ENCODE measurements at places on chromosomes 16 and 17.
A peak's percentile ranks its signal among the peaks of the same experiment; 100 is the strongest.

- DNase-seq, result no peak
These were observed 18.5 kb upstream of the SCNN1B start for GRCh38 chr16:23283571-23283970.

GRCh38 chr17:60743799-60744198 is 66.1 kb downstream of the BCAS3 start:
- no peak for DNase-seq

GRCh38 chr16:68931196-68931595 is 87.9 kb downstream of the TANGO6 start:
- DNase-seq, result no peak

DNA sequence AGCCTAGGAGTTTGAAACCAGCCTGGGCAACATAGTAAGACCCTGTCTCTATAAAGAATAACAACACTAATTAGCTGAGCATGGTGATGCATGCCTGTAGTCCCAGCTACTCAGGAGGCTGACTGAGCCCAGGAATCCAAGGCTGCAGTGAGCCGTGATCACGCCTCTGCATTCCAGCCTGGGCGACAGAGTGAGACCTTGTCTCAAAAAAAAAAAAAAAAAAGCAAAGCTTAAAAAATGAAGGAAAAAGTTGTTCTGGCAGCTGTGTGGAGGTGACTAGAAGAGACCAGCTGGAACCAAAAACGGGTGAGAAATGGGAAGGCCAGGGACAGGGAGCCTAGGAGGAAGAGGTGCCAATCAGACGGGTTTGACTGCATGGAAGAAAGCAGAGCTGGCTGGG is 4.2 kb downstream of the BCL7C start:
- no peak for DNase-seq

DNA sequence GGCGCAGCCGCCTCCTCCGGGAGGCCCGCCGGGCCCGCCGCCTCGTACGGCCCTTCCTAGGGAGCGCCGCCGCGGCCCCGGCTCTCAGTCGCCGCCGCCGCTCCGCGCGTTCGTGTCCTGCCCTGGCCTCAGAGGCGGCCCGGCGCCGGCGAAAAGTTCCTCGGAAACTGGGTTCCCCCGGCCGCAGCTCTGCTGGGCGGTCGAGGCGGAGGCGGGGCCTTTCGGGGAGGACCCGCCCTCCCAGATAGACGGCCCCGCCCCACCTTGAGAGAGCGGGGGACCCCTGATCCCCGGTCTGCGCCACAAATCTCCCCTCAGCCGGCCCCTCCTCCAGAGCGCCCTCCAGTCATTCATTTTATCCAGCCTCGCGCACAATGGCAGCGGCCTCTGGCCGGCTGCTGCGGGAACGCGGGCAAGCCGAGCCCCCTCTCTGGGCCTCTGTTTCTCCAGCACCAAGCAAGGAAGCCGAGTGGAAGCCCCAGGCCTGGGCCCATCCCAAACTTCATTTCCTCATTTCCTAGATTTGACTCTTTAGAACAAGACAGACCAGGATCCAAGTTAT is at the start of gene SREBF1:
TSS of gene SREBF1 (minus strand) at position 169 of the 562 bp plus-strand sequence. CDS start 169 bp downstream, outside the sequence.
- peak; percentile 59 for DNase-seq

DNA sequence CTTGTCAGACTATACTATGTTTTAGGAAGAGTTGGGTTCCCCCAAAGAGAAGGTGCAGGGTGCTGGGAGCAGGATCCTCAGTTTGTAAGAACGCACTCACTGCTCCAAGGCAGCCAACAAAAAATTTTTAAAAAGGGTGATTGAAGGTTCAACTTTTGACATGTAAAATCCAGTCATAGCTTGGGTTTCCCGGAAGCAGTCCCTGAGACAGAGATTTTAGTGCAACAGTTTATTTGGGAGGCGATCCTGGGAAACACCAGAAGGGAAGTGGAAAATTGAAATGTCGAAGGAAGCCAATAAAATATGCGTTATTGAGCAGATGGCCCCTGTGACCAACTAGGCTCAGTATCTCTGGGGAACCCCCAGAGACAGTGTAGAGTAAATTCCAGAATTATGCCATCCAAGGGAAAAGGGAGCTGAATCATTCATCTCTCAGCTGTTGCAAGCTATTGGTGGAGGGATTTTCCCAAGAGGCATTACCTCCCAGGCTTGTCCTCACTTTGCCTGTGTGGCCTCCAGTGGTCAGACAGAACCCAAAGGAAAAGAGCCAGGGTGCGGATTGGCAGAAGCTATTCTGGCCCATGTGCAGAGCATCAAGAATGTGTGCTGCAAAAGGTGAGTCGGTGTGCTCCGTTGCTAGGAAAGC is 72.9 kb downstream of the HS3ST3B1 start:
- no peak for DNase-seq

DNA sequence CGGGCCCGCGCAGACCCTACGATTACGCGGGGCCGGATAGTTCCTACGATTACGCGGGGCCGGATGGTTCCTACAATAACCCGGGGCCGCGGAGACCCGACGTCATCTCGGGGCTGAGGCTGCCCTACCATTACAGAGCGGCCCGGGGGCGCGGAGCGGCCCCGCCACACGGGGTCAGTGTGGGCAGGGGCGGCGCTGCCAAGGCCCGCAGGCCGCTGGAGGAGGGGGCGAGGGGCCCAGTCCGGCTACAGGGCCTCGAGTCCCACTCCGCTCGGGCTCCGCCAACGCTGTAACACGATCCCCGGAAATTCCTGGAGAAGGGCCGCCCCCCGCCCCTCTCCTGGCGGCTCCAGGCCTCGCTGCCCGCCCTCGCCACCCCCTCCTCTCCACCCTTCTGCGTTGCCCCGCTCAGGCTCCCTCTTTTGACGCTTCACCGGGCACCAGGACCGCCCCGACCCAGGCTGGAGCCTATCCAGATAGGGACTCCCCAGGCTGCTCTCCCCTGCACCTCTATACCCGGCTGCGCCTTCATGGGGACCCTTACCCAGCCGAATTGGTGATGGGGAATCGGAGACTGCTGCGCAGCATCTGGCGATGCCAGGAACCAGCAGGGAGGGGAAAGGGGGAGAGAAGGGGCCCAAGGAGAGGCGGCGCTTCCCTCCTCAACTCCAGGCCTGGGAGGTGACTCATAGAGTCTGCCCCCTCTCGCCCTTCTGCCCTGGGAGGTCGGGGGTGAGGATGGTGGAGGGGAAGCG is at the start of gene RAB34:
TSS of gene RAB34 (minus strand) at position 291 of the 755 bp plus-strand sequence. CDS start 602 bp downstream, outside the sequence.
- DNase-seq, result no peak

GRCh38 chr17:74345433-74346241 is 16.0 kb downstream of the BTBD17 start:
- no peak for DNase-seq

DNA sequence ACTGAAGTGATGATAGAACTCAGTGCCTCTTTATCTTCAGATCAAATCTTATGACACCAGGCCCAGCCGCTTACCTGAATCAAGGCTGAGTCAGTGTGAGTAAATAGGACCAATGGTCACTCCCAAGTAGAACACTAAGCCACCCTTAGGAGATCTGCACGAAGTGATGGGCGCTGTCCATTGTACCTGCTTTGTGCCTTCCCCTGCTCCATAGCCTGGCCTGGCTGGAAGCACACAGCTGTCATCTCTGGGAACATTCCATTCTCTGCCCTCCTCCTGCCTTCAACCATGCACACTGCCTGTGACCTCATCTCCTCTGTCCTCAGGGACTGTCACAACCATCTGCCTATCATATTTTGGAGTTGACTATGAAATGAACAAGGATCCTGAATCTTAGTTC is 279.5 kb upstream of the ASIC2 start:
- no peak for DNase-seq

DNA sequence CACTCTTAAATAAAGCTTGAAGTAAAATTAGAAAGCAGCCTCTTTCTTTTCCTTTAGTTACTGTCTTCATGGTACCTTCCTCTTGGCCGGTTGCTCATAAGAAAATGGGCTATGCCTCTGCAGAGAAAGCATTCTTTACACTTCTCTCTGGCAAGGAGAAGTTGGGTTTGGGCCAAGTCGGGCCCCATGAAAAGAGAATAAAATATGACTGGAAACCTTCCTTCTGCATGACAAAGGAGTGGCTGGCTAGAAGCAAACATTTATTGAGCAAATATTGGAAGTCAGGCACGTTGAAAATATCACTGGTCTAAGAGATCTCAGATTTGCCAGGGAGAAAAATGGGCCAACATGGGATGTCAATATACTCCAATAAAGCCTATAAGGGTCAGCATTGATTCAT is 126.1 kb downstream of the CA10 start:
- no peak for DNase-seq

DNA sequence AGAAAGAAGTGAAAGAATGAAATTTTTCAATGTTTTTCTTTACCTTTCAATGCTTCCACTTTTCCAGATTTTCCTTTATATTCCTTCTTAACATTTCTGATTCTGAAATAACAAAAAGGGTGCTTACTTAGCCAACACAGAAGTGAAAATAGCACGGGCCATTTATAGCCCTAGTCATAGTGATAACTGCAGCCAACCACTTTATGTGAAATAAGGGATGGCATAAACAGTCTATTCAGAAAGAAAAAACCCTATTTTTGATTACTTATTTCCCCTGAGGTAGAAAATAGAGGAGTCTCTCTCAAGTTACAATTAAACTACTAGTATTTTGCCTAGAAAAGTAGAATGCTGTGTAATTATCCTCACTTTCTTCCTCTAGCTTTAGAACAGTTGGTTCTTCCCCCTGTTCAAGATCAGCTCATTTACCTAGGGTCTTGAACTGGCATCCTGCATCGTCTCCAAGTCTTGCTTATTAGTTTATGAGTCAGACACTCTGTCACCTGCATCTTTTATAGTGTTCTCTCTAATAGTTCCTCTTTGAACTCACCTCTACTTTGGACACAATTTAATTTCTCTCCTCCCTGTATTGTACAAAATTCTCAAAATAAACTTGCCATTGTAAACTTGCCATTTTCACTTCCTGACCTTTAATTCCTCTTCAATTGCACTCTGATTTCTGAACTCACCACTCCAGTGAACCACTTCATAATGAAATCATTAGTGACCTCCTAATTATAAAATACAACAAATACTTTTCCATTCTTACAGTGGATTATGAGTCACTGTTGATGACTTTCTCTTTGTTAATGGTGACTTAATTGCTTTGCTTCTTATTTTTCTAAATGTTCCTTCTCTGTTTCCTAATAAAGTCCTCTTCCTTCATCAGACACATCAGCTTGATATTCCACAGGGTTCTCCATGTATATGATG is 23.6 kb downstream of the ABCA6 start:
- no peak for DNase-seq

DNA sequence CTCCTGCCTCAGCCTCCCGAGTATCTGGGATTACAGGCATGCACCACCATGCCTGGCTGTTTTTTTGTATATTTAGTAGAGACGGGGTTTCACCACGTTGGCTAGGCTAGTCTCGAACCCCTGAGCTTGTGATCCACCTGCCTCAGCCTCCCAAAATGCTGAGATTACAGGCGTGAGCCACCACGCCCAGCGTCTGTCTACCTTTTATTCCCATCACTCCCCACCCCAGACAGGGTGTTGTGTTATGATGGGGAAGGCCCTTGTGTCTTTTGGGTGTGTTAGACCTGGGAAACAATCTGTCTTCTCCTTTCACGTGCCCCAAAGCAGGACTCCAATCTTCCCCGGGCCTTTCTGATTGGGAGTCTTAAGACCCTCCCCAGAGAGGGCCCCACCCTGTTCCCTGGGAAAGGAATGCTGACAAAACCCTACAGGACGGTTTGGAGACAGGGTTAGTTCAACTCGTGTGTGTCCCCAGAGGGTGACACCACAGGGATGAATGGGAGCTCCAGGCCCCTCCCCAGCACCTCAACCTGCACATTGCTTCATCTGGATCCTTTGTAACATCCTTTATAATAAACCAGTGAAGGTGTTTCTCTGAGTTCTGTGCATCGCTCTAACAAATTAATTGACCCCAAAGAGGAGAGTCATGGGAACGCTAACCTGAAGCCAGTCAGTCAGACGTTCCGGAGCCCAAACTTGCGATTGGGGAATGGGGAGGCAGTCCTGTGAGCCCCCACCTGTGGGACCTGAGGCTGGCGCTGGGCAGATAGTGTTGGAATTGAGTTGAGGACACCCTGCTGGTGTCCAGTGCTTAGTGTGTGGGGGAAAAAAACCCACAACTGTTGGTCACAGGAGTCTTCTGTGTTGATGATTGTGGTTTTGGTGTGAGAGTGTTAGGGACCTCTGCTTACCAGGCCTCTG is 3.2 kb upstream of the ELOB start:
- DNase-seq, result no peak

- peak; percentile 72 for DNase-seq
These were observed 423.5 kb downstream of the MAF start for GRCh38 chr16:79177018-79177417.

DNA sequence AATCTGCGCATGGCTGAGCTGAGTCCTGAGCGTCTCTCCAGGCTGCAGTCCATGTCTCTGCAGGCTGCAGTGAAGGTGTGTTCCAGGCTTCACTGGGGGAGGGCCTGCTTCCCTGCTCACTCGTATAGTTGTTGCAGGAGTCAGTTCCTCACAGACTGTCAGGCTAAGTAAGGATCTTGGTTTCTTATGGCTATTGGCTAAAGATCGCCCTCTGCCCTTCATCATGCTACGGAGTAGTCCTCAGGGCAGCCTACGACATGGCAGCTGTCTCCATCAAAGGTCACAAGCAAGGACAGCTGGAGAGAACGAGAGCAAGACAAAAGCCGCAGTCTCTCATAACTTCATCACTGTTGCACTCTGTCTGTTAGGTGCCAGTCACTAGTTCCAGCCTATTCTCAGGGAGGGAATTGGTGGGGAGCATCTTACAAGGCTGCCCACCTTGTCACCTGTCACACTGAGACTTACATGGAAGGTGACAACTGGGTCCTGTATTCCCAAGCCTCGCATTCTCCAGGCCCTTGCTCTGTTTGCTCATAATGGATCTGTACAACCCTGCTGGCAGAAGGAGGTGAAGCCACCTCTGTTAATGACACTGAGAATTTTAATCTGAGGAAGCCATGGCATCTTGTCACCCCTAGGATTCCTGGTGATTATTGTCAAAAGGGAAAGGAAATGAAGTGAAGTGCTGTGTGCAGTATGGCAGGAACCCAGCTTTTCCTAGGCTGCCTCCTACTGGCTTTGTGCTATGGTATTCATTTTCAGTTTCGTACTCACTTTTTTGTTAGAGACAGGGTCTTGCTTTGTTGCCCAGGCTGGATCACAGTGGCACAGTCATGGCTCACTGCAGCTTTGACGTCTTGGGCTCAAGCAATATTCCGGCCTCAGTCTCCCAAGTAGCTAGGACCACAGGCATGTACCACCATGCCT is 43.4 kb downstream of the MFSD11 start:
- DNase-seq, result peak; percentile 26

DNA sequence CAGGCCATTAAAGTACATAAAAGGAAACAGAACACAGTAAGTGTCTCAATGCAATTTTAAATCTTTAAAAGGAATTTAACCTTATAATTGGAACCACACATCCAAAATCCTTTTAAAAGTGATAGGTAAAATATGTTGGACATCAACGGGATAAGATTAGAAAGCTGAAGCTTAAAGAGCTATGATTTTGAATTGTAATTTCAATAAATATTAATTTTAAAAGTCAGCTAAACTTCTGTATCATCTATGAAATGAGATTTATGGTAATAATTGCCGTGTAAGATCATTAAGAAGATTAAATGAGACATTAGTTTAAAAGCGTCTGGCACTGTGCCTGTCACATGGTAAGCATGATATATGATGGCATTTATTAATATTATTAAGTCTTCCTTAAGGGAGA is 31.3 kb downstream of the CCDC42 start:
- no peak for DNase-seq

DNA sequence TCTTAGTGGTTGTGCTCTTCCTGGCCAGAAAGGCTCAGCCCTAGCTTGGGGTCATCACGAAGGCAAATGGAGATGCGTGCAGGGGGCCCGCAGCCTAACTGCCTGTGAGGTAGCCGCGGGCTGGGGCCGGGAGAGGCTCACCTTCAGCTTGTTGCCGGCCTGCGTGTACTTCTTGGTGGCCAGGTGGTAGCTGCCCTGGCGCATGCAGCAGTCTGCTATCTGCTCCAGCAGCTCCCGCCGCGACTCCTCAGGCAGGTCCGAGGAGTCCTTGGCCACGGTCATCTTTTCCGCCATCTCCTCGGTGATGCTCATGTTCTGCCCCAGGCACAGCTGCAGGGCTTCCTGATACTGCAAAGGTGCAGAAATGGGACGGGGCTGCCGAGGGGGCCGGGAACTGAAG is 13.0 kb upstream of the TMEM204 start:
- no peak for DNase-seq
